NCI-H1694 (cell line): ENCODE measurements at places on chromosomes 11 and 22.

DNA sequence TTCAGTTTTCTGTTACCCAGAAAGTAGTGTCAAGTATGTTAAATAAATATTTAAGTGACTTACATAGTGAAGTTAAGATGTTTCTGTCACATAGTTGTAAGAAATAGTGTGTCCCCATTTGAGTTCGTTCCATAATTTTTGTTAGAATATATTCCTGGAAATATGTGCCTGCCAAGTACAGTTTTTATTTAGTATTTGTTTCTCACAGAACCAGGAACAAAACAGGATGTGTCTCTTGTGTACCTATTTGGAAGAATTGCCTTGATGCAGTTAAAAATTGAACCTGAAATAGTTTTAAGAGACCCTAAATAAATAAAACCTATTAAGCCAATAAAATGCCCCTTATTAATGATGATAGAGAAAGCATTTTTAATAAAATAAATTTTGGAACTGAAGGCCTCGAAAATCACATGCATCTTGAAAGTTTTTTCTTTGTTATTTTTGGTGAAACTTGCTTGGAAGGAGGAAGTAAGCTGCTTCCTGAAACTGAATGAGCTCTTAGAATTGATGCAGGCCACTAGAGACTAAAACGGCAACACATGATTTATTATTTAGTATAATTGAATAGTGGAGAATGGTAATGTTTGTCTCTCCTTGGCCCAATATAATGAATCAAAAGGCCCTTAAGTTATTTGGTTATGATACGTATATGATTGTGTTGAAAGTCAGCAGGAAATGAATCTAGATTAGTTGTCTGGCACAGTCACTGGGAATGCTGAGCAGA lies 55.9 kb downstream of the SWAP70 start:
- DNase-seq = no peak

DNA sequence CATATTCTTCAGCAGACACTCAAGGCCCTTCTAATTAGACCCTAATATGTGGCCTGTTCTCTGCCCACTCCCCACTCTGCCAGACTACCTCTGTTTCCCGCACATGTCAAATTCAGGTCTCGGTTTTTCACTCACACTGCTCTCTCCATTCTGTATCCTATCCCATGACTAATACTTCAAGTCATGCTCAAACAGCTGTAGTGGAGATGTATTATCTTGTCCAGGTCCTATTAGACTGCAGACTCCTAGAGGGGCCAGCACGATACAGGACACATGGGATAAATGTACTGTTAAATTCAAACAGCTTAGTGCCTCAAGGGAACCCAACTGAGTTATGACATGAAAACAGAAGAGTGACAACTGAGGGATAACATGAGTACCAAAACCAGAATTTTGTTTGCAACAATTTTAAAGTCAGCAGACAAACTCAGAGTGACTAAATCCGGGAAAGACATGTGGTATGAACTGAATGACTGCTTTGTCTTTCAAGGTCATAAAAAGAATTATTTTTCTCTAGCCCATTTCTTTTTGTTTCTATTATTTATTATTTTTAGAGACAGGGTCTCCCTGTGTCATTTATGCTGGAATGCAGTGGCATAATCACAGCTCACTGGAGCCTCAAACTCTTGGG lies 20.5 kb downstream of the ATP6V1E1 start:
- no peak for DNase-seq

DNA sequence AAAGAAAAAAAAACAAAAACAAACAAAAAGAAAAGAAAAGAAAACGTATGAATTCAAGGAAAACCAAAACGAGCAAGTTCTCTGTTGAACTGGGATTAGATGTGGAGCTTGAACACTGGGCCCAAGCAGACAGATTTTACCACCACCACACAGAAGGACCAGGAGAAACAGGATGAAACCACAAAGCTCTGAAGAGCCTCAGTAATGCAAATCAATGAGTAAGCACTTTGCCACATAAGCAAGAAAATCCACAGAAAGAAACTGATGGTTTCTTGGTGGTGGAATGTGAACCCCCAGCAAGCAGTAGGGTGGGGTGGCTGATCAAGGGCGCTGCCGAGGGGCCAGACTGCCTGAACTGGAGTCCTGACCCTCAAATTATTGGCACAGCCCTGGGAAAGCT lies 50.9 kb upstream of the NFRKB start:
- DNase-seq = no peak

DNA sequence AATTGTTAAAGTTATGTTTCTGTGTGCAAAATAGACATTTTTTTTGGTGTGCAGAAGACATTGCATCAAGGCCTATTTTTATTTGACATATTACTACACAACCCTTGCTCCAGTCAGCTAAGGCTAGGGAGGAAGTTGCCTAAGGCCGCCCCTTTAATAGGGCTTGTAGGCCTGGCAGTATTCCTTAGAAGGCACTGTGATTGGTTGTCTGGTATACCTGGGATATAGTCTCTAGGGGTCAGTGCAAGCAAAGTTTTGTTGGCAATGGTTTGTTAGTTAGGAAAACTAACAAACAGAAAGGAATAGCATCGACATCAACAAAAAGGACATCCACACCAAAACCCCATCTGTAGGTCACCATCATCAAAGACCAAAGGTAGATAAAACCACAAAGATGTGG lies 16.9 kb downstream of the CCDC15 start:
- DNase-seq = no peak

DNA sequence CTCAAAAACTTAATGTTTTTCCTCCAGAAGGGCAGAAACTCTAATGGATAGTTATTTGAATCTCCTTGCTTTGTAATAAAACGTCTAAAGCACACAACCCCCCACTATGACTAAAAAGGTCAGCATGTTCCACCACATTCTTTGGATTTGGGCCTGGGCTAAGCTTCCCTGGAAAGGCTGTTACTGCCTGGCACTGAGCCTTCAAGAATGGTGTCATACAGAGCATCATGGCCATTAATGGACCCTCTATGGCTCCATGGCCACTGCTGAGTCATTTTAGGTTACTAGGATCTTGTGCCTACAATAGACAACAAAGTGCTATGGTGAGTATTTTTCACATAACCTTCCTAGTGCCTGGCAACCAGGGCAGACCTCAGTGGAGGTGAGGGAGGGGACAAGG lies 242.6 kb upstream of the FAT3 start:
- DNase-seq = no peak

GRCh38 chr11:80856066-80856465 lies 1415.2 kb upstream of the TENM4 start:
- DNase-seq = no peak

GRCh38 chr11:61610905-61611304 lies 30.0 kb upstream of the SYT7 start:
- DNase-seq = no peak

DNA sequence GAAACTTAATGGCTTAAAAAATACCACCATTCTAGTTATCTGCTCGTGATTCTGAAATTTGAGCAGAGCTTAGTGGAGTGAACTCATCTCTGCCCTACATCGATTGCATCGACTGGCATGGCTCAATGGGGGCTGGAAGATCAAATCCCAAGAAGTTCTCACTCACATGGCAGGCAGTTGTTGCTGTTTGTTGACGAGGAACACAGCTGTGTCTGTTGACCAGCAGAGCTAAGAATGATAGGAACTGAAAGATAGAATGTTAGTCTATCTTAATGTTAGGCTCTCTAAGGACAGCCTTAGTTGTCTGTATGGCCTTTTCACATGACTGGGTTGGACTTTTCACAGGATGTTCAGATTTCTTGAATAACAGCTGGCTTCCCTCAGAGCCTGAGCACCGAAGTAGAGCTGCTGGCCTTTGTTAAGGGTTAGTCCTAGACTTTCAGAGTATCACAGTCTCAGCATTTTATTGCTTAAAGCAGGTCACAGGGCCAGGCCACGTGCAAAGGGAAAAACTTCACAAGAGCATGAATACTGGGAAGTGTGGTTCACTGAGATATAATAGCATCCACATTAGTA lies 31.6 kb upstream of the IZUMO1R start:
- no peak for DNase-seq

DNA sequence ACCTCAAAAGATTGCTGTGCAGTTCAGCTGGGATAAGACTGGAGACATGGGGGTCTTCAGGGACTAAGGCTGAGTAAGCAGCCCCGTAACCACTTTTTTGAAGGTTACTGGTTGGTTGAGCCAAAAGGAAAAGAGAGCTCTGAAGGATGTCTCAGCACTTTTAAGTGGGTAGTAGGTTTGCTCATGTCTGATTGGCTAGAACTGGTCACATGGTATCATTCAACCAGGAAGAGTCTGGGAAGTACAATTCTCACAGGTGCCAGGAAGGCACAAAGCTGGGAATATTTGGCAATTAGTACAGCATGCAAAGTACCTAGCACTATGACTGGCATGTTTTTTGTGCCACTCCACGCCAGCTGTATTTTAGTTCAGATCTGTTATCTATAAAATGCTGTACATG lies 58.1 kb downstream of the SNX19 start:
- no peak for DNase-seq

GRCh38 chr11:8268530-8269400 lies 5.1 kb upstream of the LMO1 start:
- DNase-seq = no peak

DNA sequence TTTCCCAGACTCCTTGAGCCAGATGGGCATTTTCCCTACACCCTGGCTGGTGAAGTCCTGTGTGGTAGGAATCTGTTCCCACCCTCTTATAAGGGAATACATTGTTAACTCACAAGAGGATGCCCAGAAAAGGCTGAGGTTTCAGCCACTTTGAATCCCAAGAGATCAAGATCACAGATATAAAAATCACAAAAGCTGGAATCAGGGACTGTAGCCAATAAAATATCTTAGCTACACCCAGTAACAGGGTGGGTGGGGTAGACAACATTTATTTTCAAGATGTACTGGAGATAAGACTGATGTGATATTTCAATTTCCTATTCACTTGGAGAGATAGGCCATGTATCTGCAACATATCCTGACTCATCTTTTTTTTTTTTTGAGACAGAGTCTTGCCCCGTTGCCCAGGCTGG lies 50.3 kb downstream of the COPB1 start:
- no peak for DNase-seq

GRCh38 chr11:110337570-110338193 lies 41.3 kb upstream of the RDX start:
- DNase-seq = no peak

DNA sequence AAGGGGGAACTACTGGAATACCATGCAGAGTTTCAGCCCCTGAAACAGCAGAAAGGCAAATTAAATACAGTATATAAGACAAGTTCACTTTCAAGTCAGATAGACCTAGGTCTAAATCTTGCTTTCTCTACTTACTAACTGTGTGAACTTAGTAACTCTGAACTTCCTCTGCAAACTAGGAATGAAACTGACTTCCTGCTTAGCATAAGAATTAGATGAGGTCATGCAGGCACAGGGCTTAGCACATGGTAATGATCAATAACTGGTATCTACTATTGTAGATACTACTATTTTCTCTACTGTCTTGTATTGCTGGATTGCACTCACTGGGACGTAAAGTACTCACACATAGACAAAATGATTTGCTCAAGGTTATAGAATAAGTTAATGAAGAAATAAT lies 51.5 kb upstream of the MTNR1B start:
- DNase-seq = no peak

DNA sequence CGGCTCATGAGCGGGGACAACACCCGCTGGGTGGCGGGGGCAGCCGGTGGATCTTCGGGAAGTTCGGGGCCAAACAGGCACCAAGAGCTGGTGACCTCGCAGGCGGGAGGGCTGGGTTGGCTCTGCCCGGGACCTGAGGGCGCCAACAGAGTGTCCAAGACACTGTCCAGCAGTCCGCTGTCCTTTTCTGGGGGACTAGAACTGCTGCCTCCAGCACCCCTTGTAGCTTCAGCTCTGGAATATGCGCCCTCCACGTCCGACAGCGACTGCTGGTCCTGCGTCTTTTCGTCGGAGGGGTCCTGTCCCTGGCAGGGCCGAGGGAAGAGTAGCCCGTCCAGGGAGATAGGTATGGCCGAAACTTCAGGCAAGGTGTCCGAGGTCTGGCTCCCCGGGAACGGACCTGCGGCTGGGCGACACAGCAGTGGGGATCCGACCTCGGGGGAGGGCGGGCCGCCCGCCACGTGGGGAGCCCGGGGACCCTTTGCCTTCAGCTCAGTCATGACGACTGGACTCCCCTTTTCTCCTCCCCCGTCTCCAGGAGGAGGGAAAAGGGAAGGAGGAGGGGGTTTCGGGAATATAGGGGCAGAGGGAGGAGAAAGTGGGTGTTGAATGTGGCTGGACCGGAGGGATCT lies 926 bp downstream of the PGR start:
- DNase-seq = no peak

DNA sequence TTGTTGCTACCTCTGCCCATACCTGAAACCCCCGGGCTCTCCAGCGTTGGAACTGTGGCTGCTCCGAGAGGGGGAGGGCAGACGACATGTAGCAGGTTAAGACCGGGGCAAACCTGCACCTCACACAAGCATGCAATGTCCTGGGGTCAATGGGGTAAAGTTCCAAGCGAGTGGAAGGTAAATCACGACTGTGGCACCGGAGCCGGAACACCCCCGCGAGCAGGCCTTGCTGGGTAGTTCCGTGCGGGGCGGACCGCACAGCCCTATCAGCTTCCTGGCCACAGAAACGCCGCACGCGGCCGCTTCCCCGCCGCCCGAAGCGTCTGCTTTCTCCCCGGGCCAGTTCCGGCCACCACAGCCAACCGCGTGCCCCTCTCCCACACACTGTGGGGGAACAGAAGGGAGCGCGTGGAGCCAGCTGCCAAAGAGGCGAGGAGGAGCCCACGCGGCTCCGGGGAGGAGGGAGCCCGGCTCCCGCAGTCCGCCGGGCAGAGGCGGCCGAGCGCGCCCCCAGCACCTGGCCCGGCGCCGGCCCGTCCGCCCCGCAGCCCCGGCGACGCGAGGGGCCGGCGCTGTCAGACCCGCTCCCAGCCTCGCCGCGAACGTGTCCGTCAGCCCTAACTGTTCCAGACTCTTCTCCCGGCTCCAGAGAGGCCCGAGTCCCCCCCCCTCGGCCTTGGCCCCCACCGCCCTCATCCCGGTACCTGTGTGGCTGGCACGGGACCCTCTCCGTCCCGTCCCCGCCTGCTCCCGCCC lies 1.6 kb downstream of the SPTBN2 start:
- no peak for DNase-seq

GRCh38 chr11:30435488-30435887 lies 112.6 kb downstream of the ARL14EP start:
- no peak for DNase-seq

- no peak for DNase-seq
Measured at GRCh38 chr11:68569357-68569756, 108.8 kb downstream of the PPP6R3 start.

DNA sequence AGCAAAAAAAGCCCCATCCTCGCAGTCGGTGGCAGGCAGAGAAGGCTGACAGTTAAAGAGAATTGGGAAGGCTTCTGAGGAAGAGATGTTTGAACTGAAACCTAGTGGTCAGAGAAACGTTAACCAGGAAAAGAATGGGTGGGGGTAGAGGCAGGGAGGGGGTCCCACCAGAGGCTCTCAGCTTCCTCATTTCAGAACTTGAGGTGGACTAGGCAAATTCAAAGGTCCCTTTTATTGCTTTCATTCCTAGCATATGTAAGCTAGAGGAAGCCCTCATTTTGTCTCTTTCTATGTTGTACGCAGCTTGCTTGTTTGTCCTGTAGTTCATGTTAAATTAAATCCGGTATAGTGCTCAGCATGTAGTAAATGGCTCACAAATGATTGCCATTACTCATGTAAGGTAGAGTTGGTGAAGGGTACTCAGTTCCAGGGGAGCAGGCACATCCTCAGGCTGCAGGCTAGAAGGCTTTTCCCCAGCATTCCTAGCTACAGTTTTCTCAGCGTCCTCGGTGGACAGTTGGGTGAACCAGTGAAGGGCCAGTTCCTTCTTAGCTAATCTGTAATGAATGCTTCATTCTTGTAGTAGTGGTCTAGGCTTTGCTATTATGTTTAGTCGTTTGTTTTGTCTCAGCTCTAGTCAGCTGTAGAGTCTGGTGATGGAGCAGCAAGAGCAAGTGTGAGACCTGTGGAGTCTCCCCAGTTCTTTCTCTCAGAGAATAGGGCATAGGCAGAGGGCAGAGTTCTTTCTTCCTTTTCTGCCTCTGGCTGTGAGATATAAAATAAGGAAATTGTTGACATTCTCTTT lies 58.6 kb downstream of the UVRAG start:
- no peak for DNase-seq
